Right renal pelvis (tissue), 4 donors: ENCODE measurements at places on chromosomes 5 and 9. TPM values are rescaled to one million over a fixed set of nuclear protein-coding genes. Genes with fewer than 3 reads are reported as not detected.

DNA sequence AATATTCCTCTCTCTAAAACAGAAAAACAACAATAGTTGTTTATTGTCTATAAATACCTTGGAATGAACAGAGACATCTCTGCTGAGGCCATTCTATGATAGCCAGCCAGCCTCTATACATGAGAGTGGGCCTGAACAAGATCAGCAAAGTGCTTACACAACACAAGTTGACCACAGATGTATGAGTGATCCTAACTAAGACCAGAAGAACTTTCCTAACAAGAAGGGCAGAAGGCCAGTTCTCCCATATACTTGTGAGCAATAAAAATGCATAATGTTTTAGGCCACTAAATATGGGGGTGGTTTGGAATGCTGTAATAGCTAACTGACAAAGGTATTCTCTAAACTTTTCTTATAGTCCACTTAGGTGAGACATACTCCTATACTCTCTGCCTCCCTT is 345.7 kb downstream of the SPATA31D1 start:
- no peak for DNase-seq

DNA sequence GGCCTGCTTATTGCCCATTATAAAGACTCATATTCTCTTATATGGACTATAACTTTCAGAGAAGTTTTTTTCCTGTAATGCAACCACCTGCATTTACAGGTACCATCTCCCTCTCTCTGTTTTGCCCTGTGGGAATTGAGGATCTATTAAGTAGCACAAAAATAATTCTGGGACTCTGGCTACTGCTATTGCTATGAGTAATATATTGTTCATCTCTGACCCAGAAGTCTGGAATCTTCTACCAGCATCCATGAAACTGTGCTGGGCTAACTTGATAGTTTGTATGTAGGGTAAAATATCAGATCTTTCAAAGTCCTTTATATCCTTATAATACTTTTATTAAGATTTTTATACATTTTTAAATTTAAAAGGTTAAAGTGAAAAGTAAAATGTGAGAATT is 607.2 kb downstream of the EFNA5 start:
- DNase-seq: no peak

The NR4A3 gene
- 0.35 TPM for polyA plus RNA-seq

DNA sequence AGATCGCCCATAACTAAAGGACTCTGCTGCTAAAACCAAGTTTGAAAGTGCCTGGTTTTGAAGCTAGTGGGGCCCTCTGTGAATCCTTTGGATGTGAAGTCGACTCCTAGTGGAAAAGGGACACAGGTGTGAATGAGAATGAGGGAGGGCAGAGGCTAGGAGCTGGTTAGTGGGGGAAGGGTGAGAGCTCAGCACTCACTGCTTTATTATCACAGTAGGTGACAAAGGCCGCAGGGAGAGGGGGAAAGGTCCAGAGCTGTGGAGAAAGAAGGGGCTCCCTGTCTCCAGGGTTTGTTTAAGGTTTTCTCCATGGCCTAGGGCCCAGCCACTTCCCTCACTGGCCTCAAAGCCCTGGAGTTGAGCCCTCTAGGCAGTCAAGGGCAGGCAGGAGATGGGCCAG is 3.5 kb downstream of the HDHD3 start:
- no peak for DNase-seq

The DND1 gene
- not detected for polyA plus RNA-seq
